Amniotic stem cell (primary cell): ENCODE measurements at places on chromosomes 3 and 15.

GRCh38 chr15:38531509-38531908 is 33.1 kb downstream of the RASGRP1 start:
- peak; percentile 47 for DNase-seq

DNA sequence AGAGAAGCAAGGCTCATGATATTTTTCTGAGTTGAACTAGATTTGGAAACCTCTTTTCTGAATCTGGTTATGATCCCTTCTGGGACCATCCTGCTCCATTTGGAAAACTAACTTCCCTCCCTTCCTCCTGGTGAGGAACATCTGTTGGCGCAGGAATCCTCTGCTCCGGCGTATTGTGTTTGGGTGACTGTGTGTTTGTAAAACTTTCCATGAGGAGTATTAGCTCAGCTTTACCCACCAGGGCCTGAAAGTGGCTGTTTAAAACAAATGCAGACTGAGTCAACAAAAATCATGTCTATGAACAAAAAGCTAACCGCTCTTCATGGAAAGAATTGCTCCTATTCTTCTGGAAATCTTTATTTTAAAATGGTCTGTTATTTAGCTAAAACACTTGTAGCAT is 17.7 kb downstream of the STARD9 start:
- no peak for DNase-seq

DNA sequence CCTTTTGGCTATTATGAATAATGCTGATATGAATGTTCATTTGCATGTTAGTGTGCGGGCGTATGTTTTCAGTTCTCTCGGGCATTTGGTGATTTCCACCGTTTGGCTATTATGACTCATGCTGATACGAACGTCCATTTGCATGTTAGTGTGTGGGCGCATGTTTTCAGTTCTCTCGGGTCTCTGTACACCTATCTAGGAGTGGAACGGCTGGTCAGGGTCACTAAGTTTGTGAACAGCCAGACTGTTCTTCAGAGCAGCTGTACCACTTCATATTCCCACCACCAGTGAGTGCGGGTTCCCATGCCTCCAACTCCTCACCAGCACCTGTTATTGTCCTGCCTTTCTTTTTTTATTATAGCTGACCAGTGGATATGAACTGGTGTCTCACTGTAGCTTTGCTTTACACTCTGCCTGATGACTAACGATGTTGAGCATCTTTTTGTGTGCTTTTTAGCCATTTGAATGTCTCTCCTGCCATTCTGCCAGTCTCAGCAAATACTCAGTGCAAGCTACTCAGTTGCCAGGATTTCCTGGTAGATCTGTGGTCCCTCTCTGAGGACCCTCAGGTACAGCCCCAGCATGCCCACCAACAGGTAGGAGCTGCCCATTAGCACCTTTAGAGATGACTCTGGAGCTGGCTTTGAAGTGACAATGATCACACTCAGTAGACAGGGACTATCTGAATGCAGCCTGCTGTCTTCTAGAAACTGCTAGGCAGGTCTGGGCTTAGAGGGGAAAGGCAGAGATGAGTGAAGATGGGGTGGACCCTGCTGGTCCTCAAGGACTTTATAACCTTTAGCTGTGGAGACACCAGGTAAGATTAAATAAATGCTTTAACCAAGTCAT is 141.1 kb downstream of the XXYLT1 start:
- no peak for DNase-seq

- DNase-seq = no peak
Observed at GRCh38 chr15:38071211-38071972, 137.0 kb downstream of the TMCO5A start.

DNA sequence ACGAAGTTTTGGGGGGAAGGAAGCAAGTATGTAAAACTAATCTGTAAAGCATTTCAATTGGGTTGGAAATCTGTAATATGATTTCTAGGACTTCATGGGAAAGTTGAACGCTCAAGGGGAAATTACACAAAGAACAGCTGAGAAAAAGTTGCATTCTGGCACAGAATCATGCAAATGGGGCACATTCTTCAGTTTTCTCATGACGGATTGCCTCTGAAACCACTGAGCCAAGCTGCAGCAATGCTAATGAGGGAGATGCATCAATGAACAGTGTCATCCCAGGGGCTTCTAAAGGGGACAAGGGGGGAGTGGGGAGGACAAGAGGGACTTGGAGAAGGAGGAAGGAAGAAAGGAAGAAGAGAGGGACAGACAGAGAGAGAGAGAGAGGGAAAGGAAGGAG is 291.4 kb upstream of the ATP11B start:
- no peak for DNase-seq

- DNase-seq = no peak
Observed at GRCh38 chr3:158381262-158381868, 189.6 kb upstream of the MLF1 start.

DNA sequence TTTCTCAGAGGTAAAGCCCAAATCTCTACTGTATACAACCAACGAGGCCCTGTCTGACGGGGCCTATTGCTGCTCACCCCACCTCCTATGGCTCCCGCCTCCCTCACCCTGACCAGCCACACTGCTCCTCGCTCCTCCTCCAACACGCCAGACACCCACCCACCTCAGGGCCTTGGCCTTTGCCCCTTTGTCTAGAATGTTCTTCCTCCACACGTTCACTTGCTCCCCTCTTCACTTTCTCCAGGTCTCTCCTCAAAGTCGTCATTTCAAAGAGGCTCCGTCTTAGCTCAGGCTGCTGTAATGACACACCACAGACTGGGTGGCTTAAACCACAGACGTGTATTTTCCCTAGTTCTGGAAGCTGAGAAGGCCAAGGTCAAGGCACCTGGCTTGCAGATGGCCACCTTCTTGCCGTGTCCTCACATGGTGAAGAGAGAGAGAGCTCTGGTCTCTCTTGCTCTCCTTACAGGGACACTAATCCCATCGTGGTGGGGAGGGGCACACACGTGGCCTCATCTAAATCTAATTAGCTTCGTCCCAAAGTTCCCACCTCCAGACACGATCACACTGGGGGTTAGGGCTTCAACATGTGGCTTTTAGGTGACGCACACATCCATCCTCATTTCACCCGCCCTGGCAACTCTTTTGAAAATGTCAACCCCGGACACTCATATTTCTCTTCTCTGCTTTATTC is 98.2 kb downstream of the TLE3 start:
- no peak for DNase-seq

DNA sequence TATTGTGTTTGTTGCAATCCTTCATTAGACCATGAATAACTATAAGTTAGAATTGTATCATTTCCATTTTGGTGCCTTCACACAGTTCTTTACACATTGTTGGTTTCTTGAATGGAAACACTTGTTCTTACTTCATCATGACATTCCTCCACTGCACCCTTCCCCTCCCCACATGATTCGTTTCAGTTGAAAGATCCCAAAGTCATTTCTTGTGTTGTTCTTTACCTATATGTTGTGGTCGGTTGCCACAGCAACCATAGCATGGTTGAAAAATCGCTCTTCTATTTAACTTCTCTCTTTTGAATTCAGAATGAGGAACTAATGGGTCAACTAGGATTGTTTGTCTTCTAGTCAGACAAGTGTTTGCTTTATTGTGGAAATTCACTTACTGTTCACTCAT is 103.3 kb downstream of the IL1RAP start:
- DNase-seq = no peak

GRCh38 chr15:94230883-94231722 is at the start of gene MCTP2:
MCTP2 (plus strand) TSS chr15:94231561; CDS start chr15:94298266, 66,705 bp downstream.
- peak; percentile 23 for DNase-seq

- DNase-seq = peak; percentile 83
Observed at GRCh38 chr3:21435871-21436270, 315.1 kb downstream of the ZNF385D start.

GRCh38 chr3:145942052-145942451 is 218.9 kb downstream of the PLOD2 start:
- no peak for DNase-seq

- DNase-seq = no peak
Observed at GRCh38 chr15:23002920-23003319, 22.8 kb upstream of the CYFIP1 start.

DNA sequence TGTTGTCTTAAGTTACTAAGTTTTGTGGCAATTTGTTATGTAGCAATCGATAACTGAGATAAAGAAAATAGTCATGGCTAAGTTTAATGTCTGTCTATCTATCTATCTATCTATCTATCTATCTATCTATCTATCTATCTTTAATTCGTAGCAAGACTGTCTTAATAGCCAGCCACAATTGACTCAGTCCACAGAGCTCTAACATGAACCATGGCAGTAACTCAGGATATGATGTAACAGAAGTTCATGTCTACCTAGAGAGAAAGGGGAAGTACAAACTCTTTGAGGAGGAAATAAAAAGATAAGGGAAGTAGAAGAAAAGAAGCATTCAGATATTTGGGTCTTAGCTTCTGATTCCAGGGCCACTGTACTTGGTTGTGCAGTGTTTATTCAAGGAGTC is 61.5 kb upstream of the FNDC3B start:
- DNase-seq = no peak

DNA sequence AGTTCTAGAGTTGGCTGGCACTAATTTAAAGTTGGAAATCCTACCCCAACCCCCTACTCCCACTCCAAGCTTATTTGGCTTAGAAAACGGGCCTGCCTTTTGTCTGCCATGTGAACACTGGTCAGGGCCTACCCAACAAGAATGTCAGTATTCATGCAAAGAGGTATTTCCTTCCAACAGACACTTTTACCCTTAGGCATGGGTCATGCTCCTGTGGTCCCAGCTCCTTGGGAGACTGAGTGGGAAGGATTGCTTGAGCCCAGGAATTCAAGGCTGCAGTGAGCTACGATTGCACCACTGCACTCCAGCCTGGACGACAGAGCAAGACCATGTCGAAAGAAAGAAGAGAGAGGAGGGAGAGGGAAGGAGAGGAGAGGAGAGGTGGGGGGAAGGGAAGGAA is 137.5 kb upstream of the LRTM1 start:
- no peak for DNase-seq

- no peak for DNase-seq
Observed at GRCh38 chr3:133401374-133402135, 1.7 kb downstream of the BFSP2 start.
